ENCODE measurements at places on chromosomes 11 and 22.

DNA sequence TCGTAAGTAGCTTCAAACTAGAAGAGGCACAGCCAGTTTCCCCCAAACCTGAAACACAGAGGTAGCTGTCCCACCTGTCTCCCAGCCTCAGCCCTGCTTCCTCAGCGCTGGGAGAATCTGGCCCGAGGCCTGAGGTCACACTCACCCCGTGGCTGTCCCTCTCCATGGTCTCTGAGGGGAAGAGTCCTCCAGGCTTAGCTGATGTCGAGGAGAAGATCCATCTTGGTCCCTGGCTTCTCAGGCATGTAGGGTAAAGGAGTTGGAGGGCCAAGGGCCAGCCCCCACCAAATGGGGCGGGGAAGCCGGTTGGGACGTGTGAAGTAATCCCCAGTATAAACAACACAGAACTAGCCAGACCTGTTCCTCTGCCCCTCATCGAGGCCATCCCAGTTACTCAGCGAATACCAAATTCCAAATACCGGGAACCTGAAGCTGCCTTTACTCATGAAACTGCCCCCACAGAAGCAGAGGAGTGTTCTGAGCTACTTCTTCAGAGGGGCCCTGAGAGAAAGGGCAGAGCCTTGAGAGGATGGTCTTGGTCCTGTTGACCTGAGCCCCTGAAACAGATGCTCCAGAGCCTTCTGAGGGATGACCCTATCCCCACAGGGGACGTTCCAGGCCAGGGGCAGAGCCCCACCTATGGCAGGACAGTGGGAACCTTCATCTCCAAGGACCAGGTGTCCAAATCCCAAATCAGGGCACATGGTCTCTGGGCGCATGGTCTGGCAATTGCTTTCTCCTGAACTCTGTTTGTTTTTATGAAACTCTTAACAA lies at the start of gene TMPRSS13:
Gene TMPRSS13 (minus strand): TSS at position 261 of the 774 bp plus-strand sequence. CDS start 95 bp downstream, at position 166.
- DNase-seq, result no peak

DNA sequence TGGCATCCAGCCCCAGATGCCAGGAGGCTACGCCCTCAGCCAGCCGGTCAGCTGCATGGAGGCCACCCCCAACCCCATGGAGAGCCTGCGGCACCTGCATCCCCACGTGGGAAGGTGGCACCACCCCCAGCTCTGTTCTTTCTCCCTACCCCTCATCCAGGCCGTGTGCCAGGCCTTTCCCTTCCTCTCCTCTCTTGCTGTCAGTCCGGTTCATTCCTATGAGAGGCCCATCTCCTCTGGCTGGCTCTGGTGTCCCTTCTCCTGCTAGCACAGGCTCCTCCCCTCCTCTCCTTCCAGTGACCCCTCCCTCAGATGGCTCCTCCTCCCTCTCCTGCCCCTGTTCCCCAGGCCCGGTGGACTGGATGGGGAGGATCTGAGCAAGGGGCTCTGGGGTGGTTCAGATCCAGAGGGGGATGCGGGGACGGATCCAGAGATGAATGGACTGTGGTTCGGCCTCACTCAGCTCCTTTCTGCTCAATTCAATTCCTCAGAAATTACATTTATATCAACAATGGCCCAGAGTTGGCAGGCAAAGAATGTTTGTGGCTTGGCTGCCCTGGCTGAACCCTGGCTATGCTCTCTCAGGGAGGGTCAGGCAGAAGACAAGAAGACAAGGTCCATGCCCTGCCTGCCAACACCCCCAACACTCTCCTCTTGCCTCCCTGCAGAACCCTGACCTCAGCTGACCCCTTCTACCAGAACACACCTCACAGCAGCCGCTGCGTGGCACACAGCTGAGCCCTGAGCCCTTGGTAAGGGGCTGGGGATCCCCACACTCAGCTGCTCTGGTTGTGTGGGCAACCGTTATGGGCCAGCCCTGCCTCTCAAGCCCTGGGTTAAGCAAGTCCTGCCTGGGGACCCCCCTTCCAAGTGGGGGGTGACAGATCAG lies 18.5 kb upstream of the LRRC10B start:
- DNase-seq, result no peak

GRCh38 chr11:117722082-117722481 lies 74.9 kb downstream of the DSCAML1 start:
- DNase-seq, result no peak

- DNase-seq, result no peak
These were observed 25.4 kb upstream of the GSTP1 start for GRCh38 chr11:67558084-67558772.

DNA sequence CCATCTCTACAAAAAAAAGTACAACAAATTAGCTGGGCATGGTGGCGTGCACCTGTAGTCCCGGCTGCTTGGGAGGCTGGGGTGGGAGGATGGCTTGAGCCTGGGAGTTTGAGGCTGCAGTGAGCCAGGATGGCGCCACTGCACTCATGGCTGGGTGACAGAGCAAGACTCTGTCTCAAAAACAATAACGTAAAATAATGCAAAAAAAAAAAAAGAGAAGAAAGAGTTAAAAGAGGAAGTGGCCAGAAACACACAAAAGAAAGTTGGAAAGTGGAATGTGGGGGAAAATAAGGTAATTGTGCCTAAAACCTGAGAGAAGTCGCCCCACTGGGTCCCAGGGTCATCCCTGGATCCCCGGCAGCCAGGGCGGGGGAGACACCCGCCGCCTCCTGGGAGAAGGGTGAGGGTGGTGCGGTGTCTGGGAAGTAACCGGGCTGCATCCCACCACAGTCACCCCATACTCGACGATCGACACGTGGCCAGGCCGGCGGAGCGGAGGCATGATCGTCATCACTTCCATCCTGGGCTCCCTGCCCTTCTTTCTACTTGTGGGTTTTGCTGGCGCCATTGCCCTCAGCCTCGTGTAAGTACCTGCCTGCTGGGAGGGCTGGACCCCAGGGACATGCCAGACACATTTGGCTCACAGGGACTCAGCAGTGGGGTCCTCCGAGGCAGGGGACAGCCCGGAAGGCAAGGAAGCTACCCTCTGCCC lies 8.1 kb downstream of the UPK3A start:
- DNase-seq, result no peak

- no peak for DNase-seq
These were observed 615 bp downstream of the STT3A start for GRCh38 chr11:125593114-125593820.

DNA sequence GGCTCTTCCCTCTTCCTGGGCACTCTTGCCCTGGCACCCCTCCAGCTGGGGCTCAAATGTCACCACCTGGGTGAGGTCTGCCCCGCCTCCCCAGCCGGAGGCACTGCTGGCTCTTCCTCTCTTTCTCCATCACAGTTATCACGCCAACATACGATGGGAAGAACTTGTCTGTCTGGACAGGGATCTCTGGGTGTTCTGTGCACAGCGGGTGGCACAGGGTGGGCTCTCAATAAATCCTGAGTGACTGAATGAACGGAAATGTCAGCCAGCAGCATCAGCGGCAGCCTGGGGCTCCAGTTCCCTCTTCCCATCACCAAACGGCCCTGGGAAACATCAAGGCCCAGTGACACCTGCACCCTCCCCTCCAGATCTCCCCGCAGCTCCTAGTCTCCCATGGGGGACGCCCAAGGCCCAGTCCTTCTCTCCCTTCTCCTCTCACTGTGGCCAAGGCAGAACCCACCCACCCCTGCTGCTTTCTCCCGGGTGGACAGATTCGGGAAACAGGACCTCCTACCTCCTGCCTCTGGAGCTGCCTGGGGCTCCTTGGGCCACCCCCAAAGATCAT lies 440 bp upstream of the SLC25A45 start:
- no peak for DNase-seq

GRCh38 chr22:20156611-20157429 lies 6.0 kb upstream of the CCDC188 start:
- DNase-seq, result peak; percentile 79

GRCh38 chr22:17634696-17635095 lies 3.9 kb upstream of the BCL2L13 start:
- no peak for DNase-seq

DNA sequence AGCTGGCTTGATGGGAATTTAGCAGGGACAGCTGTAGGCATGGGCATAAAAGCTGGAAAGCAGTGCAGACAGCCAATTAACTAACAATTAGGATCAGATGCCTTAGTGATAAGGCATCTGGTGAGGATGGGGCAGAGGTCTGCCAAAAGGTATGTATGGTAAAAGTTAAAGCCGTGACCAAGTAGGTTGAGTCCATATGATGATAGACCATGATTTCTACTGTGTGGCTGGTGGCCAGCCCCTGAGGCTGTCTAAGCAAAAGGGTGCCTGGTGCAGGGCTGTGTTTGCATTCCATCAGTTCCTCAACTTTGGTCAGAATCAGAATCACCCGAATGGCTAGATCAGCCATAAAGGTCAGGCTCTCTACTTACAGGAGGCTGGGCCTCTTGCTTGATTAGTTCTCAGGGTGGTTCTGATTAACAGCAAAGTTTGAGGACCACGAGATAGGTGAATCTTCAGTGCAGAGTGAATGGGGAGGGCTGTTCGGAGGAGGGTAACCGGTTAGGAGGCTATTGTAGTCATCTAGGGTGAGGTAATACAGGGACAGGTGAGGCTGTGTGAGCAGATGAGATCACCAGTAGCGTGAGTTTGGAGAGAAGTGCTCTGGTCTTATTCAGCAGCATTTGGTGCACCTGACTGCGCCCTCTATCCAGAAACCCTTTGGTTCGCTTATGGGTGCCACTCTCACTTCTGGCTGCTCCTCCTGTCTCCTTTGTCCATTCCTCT lies 27.2 kb downstream of the PPFIBP2 start:
- DNase-seq, result no peak

GRCh38 chr11:2194877-2195755 lies 23.5 kb upstream of the TH start:
- DNase-seq, result peak; percentile 42

- DNase-seq, result no peak
These were observed 8.0 kb downstream of the GLB1L2 start for GRCh38 chr11:134339756-134340155.

DNA sequence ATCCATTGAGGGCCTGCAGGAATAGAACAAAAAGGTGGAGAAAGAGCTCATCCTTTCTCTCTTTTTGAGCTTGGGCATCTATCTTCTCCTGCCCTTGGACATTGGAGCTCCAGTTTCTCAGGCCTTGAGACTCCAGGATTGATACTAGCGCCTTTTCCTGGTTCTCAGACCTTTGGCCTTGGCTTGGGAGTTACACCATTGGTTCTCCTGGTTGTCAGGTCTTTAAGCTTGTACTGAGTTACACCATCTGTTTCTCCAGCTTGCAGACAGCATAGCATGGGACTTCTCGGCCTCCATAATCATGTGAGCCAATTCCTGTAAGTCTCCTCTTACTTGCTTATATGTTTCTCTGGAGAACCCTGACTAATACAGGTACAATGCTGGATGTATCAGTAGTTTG lies 72.6 kb downstream of the GRK3 start:
- DNase-seq, result no peak

DNA sequence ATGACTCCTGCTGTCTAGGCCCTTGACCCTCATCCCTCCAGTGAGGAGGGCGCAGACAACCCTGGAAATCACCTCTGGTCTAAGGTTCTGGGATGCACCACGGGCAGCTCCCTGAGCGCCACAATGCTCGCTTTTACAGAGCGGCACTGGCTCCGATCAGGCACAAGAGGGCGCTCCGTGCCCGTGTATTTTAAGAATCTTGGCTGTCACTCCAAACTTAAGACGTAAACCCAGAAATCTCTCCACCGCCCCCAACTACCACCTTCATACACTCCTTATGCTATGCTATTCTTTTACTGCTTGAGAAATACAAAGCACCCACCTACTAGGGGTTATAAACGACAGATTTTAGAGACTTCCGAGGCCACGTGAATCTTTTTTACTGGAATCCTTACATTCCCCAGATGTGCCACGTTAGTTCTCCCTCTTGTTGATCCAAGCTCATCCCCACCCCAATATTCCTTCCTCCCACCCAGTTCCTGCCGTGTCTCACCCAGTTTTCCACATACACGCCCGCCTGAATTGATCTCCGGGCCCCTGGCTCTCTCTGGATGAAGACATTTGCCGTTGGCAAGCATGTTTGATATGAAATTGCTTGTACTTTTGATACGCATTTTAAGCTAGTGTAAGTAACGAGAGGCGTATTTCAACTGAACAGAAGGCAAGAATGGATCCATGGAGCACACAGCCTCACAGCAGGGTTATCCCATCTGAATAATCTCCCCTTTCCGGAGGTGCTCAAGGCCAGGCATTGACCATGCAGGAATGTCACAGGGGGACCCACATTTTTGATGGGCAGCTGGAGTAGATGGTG lies 453.5 kb downstream of the OPCML start:
- DNase-seq, result no peak

DNA sequence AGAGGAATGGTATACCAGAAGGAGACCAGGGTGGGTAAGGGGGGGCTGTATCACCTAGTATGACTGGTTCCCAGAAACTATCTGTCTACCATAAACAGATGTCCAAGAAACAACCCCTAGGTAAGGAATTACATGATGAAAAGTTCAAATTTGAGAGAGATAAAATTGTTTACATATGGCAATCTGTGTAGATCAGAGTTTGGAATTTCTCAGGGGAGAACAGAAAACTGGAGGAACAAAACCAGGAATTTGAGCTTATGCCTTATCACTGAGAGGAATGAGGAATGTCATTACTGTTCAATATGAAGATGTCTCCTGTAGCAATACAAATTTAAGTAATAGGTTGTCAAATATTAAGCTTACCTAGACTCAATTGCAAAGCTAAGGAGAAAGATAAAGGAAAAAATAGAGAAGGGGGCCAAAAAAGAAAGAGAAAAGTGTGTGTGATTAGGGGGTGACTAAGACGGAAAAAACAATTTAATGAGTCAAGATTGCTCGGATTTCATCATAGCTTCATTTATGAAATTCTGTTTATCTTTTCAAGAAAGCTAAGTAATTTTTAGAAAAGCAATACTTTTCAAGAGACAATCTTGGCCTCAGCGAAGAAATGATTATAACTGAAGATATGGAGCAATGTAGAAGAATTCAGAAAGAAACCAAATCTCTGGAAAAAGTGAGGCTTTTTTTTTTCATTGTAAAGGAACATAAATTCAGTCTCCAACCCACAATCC lies 117.8 kb downstream of the APOL5 start:
- DNase-seq, result no peak

DNA sequence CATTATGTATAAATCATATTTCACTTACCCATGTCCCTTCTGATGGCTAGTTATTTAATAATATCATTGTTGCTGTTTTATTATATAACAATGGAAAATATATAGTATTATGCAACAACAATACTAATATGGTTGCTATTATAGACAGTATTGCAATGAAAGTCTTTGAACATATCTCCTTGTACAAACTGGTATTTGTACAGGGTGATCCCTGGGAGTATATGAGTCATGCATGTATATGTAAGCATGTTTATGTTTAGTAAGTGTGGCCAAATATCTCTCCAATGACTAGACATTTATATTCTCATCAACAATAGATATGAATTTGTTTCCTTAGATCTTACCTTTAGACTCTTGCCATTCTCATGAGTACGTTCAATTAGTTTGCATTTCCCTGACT lies 55.9 kb downstream of the KCNC1 start:
- DNase-seq, result no peak

- DNase-seq, result no peak
These were observed 24.4 kb upstream of the SMIM35 start for GRCh38 chr11:118111019-118111743.

GRCh38 chr11:3738723-3739122 lies 58.6 kb downstream of the NUP98 start:
- DNase-seq, result no peak

- no peak for DNase-seq
These were observed 38.7 kb upstream of the TOP3B start for GRCh38 chr22:22021162-22021750.
